Activated T-helper 2 cell treated with anti-CD3 and anti-CD28 coated beads, Interferon-gamma antibody, Interleukin-2, Interleukin-4, amounts not matched to agents 10 μg/mL and 5 μg/mL and 100 μg/mL, durations not matched to agents 14 hours and 24 hours and 36 hours (primary cell): ENCODE measurements at places on chromosomes 5 and 9.

- H3K4me1 ChIP-seq: peaks cover 23% of the 10 kb centered on the region
- H3K27ac ChIP-seq: no peak overlapping the region
- H3K27me3 ChIP-seq: peaks cover 28% of the 10 kb centered on the region
- DNase-seq: no peak
- no peak overlapping the region for H3K4me3 ChIP-seq
These were observed 653.6 kb downstream of the RAB3C start for GRCh38 chr5:59236448-59236847.

DNA sequence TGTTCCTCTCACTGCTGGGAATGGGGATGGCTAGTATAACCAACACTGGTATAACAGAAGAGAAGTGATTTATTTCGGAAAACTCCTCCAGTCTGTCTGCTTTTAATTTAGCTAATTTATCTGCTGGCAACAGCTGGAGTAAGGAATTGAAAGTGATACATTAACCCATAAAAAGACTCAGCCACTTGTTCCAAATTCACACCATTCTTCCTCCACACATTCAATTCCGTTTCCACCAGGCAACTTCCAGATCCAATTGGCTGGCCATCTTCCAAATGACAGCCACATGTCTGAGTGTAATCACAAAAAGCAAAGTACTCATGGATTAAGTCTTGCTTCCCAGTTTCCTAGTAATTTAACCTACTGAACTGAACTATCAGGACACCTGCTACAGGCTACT, 77.1 kb upstream of the RETREG1 start:
- H3K27me3 ChIP-seq: no peaks in the 10 kb centered on the region
- H3K4me1 ChIP-seq: no peaks in the 10 kb centered on the region
- H3K27ac ChIP-seq: no peak overlapping the region
- no peaks in the 10 kb centered on the region for H3K36me3 ChIP-seq
- H3K4me3 ChIP-seq: no peak overlapping the region

DNA sequence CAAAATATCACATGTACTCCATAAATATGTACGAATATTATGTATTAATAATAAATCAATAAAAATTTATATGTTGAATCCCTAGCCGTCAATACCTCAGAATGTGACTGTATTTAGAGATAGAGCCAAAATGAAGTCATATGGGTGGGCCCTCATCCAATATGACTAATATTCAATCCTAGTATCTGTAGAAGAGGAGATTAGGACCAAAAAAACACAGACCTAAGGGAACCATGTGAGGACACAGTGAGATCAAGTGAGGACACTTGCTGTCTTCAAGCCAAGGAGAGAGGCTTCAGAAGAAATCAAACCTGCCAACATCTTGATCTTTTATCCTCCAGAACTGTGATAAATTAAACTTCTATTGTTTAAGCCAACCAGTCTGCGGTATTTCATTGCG, 3.7 kb upstream of the AMACR start:
- H3K27me3 ChIP-seq: no peaks in the 10 kb centered on the region
- no peak overlapping the region for H3K4me3 ChIP-seq
- H3K27ac ChIP-seq: no peak overlapping the region
- H3K4me1 ChIP-seq: peaks cover 37% of the 10 kb centered on the region

DNA sequence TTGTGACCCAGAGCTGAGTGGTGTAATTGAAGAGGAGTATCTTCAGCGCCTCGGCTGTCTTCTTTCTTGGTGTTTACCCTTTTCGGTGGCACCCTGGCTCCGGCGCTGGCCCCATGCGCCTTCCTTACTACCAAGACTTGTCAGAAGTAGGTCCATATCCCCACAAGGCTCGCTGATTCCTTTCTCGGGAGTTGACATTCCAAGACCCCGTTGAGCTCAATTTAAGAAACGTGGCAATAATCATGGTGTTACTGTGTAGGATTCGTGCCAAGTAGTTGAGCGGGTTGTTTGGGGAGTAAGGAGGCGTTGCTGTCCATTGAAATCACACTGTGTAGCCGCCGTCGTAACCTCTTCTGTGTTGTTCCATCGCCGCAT, 795 bp downstream of the NDUFAF2 start:
- H3K27me3 ChIP-seq: no peaks in the 10 kb centered on the region
- H3K27ac ChIP-seq: peak overlapping the region; percentile 75
- DNase-seq: peak; percentile 15
- H3K36me3 ChIP-seq: no peaks in the 10 kb centered on the region
- peaks cover 19% of the 10 kb centered on the region for H3K4me1 ChIP-seq

DNA sequence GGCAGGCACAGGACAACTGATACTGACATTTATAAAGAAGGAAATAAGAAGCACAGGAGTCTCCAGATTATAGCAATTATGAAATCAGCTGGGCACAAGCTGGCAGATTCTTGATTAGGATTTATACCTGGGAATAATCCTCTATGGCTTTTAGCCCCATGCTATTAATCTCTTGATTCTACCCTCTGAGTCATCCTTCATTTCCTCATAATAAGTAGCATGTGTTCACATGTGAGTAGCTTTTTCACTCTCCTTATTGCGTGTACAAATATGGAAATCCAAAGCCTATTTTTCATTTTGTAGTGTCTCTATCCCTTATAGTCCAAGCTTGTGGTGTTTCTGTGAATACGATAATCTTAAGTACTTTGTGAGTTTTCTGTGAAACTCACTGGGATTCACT, 185.0 kb upstream of the PRLR start:
- H3K4me1 ChIP-seq: no peaks in the 10 kb centered on the region
- DNase-seq: no peak
- no peaks in the 10 kb centered on the region for H3K27me3 ChIP-seq
- no peak overlapping the region for H3K27ac ChIP-seq

DNA sequence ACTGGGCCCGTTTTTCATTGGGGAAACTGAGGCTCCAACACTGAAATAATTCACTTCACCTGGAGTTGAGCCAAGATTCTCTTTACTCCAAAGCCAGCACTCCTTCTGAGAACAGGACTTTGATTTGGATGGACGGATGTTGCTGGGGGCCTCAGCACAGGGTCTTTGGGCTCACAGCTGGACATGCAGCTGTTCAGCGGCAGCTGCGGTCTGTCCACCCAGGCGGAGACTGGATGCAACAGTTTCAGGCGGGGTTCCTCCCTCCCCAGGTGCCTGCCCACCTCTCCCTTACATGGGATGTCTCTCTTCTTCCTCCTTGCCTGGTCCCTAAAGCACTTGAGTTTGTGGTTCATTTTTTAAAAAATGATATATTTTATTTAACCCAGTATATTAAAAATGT, 219.0 kb upstream of the IRX4 start:
- no peaks in the 10 kb centered on the region for H3K4me1 ChIP-seq
- no peak for DNase-seq
- H3K27me3 ChIP-seq: no peaks in the 10 kb centered on the region
- no peak overlapping the region for H3K4me3 ChIP-seq

DNA sequence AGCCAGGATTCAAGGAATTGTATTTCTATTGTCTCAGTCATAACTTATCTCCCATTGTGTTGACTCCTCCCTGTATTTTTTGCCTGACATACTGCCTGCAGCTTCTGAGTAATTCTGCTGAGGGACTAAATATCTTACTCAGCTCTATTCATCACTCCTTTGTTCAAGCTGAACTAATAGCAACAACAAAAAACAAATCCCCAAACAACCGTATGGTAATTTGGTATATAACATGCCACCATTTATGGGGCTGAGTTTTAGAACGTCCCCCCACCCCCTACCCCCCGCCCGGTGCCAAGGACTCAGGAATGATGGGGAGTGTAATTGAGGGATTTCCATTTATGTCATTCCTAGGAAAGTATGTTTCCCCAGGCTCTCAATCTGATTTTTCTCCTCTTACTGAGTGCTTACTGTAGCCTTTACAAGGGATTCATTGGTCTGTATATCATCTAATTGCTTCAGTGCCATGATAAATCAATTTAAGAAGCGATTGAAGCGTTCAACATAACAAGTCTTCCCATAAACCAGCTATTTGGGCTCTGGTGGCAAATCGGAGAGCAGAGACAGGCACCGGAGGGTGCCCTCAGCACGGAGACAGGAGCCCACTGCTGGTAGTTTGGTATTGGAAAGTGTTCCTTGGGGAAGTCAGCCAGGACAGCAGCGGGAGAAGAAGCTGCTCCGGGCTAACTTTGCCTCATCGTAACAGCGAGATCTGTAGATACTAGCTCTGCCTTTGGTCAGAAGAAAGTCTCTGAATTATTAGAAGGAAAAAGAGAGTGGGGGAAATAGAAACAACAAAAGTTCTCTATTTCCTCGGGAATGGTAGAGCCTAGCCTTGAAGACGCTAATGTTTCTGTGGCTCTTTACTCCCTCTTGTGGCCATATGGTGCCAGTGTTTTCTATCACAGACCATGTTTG, 40.7 kb upstream of the HSD17B4 start:
- peaks cover 36% of the 10 kb centered on the region for H3K4me1 ChIP-seq
- no peaks in the 10 kb centered on the region for H3K36me3 ChIP-seq
- H3K27me3 ChIP-seq: peaks cover 9% of the 10 kb centered on the region
- DNase-seq: peak; percentile 38
- peak overlapping the region; percentile 42 for H3K27ac ChIP-seq

DNA sequence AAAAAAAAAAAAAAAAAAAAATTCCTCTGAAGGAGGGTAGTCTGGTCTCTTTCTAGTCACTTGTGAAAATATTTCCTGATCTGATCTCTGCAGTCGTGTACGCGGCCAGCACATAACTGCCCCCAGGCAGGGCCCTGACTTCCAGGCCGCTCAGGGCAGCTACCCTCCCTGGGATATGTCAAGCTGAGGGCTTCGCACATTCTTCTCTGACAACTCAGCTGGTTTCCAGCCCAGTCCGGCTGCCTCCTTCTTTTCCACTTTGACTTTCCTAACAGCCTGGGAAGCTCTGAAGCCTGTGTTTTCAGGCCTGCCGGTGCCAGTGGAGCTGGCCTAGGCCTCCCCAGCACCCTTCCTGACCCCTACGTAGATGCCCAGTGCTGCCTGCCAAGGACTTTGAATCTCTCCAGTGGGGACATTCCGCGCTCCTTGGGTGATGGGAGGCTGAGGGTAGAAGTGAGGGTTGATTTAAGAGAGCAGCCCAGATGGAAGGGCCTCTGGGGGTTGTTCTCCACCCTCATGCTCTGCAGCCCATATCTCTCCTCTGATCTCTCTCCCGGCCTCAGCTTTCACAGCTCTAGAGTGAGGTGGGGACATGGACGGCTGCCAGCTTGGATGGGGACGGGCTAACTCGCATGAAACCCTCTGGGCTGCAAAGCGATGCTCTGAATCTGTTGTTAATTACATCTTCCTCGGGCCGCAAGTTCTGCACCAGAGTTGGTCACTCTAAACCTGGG, 20.7 kb downstream of the COL5A1 start:
- H3K4me1 ChIP-seq: no peaks in the 10 kb centered on the region
- no peaks in the 10 kb centered on the region for H3K36me3 ChIP-seq
- H3K4me3 ChIP-seq: no peak overlapping the region
- DNase-seq: no peak
- H3K27me3 ChIP-seq: no peaks in the 10 kb centered on the region

DNA sequence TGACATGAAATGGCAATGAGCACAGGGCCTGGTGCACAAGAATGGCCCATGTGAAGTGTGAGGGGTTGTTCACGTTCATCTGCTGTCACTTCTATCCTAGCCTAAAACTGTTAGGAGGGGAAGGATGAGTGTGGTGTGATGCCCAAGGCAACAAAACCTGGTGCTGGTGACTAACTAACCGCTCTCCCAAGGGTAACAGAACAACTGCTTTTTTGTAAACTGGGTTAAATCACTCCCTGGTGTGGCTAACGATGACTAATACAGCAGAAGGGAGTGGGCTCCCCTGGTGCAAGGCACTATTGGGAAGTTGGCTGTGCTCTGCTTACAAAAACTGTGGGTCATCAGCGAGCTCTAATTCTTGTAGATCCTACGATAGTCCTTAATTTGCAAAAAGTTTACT, 103.2 kb upstream of the VCAN start:
- no peaks in the 10 kb centered on the region for H3K4me1 ChIP-seq
- no peaks in the 10 kb centered on the region for H3K27me3 ChIP-seq
- H3K4me3 ChIP-seq: no peak overlapping the region
- DNase-seq: no peak
- no peaks in the 10 kb centered on the region for H3K36me3 ChIP-seq

- no peak for DNase-seq
- H3K27me3 ChIP-seq: peaks cover 15% of the 10 kb centered on the region
- no peak overlapping the region for H3K4me3 ChIP-seq
- peaks cover 17% of the 10 kb centered on the region for H3K4me1 ChIP-seq
- no peak overlapping the region for H3K27ac ChIP-seq
- no peaks in the 10 kb centered on the region for H3K36me3 ChIP-seq
These were observed 112.2 kb upstream of the LHFPL2 start for GRCh38 chr5:78760770-78761169.

GRCh38 chr5:135445306-135445985, 1.7 kb downstream of the DCANP1 start:
- no peak overlapping the region for H3K27ac ChIP-seq
- H3K4me1 ChIP-seq: no peaks in the 10 kb centered on the region
- no peak overlapping the region for H3K4me3 ChIP-seq
- H3K36me3 ChIP-seq: no peaks in the 10 kb centered on the region
- peaks cover 2% of the 10 kb centered on the region for H3K27me3 ChIP-seq

DNA sequence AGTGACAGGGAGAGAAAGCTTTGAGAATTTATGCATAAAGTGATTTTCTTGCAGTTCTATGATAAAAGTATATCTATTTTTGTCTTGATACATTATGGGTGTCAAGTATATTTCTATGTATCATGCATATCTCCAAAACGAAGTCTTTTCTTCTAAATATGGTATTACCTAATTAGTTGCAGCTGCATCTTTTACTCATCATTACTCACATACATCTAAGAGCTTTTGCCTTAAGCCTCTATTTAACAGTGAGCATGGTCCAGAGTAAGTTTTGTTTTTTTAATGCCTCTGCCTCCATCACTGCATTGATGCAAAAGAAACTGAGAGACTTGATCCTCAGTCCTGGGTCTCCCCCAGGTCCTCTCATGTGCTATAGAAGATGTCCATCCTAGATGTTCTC, 40.0 kb upstream of the SMC5 start:
- no peak for DNase-seq
- H3K27me3 ChIP-seq: no peaks in the 10 kb centered on the region
- H3K4me1 ChIP-seq: no peaks in the 10 kb centered on the region
- no peaks in the 10 kb centered on the region for H3K36me3 ChIP-seq
- H3K4me3 ChIP-seq: no peak overlapping the region

DNA sequence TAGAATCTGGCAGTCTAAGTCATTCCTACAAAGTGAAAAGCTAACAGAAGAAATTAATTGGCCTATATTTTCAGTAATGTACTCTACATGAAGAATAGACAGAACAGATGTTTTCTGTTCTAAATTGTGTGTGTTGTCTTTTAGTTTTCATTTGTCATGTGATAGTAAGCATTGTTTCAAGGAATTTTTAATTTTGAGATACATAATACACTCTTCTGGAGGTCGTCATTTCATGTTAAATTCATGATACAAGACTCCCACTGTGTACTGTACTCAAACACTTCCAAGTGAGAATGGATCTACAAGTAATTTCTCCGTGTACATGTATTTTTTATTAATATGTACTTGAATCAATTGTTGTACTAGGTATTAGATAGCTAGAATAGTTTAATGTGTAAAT, 1522.9 kb downstream of the MAT2B start:
- no peaks in the 10 kb centered on the region for H3K4me1 ChIP-seq
- no peak for DNase-seq
- H3K27me3 ChIP-seq: no peaks in the 10 kb centered on the region
